NB4 (cell line): ENCODE measurements at places on chromosomes 11 and 22.

DNA sequence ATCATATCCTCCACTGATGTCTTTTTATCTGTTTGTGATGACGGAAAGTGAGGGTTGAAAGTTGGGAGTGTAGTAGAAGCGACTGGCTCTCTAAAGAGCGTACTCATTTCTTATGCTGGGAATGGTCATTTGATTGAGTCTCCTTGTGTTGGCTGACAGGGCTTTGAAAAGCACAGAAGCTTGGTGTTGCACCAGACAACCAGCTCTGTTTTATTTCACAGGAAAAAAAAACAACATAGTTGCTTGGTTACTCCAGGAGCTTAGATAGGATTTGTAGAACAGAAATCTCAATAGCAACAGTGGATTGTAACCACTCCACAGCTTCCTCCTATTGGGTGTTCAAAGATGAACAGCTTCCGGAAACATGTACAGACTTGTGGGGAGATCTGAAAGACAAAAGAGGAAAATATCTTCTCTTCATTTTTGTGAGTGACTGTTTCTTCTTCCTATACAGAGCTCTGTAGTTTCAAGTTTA, 2.7 kb downstream of the RBM14 start:
- DNase-seq: peak; percentile 60

DNA sequence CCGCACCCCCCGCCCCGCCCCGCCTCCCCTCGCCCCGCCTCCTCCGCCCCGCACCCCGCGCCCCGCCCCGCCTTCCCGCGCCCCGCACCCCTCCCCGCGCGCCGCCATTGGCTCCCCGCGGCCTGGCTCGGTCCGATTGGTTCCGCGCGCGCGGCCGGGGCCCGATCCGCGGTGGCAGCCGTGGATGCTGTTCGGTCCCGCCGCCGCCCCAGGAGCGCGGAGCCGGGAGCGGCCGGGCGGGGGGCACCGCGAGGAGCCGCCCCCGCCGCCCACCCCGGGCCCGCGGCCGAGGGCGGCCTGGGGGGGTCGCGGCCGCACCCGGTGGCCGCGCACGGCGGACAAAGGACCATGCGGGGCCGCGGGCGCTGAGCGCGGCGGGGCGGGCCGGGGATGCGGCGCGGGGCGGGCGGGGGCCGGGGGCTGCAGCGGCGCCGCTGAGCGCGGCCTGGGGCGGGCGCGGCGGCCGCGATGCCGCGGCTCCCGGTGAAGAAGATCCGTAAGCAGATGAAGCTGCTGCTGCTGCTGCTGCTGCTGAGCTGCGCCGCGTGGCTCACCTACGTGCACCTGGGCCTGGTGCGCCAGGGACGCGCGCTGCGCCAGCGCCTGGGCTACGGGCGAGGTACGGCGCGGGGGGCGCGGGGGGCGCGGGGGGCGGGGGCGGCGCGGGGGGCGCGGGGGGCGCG, at the start of gene B4GALNT4:
Gene B4GALNT4, plus strand, starts transcription at position 164 of the 683 bp plus-strand sequence. Its CDS starts 305 bp downstream, at position 469.
- no peak for DNase-seq

GRCh38 chr11:100941033-100941432, 188.6 kb downstream of the PGR start:
- DNase-seq: no peak

- no peak for DNase-seq
Observed at GRCh38 chr11:11641581-11641980, 19.8 kb upstream of the GALNT18 start.

DNA sequence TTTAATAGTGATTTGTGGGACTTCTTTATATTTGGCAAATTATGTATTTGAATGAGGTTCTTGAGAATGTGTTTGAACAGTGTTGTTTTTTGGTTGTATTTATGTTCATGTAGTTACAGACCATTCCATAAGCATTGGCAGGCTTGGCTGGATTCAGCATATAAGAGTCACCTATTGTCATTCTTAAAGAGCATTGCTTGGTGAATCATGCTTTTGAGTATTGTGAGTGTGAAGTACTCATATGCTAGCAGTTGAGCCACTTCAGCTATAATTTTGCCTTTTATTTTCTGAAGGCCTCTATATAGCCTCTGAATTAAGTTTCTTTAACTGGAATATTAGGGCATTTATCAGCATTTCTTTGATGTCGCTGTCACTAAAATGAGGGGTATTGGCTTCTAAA, 110.0 kb upstream of the GAL start:
- DNase-seq: no peak

DNA sequence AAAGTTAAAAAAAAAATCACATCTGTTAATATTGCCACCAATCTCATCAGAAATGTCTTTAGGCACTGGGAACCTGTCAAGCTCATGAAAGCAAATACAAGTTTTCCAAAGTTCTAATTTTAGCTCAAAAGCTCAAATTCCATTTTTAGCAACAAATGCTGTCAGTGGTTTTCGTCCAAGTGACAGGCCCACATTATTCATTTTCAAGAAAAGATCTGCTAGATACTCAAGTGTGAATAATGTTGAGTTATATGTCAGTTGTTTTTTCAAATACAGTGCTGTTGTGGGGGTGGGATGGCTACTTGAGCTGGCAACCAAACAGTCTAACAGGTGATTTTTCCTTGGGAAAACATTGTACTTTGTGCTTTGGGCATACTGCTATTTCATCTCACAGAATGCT, 1072.6 kb downstream of the OPCML start:
- no peak for DNase-seq

DNA sequence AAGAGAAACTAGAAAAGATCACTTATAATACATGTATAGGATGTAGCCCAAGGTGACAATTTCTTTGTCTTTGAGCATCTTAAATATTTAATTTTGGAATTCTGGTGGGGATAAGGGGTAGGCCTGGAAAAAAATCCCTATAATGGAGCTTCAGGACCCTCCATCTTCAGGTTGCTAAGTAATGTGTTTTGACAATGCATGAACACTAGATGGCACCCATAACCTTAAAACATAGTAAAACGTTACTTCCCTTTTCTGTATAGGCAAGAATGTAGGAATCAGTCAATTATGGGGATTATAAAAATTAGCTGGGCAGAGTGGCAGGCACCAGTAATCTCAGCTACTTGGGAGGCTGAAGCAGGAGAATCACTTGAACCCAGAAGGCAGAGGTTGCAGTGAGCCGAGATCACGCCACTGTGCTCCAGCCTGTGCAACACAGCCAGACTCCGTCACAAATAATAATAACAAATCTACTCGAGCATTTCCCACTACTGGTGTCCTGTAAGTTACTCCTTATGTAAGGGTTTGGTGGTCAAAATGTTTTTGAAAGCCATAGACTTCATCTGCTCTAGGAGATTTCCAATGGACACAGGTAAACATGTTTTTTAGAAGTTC, 541.9 kb upstream of the CCDC90B start:
- DNase-seq: peak; percentile 68

- no peak for DNase-seq
Observed at GRCh38 chr11:6911948-6912347, 8.9 kb upstream of the OR2D3 start.

DNA sequence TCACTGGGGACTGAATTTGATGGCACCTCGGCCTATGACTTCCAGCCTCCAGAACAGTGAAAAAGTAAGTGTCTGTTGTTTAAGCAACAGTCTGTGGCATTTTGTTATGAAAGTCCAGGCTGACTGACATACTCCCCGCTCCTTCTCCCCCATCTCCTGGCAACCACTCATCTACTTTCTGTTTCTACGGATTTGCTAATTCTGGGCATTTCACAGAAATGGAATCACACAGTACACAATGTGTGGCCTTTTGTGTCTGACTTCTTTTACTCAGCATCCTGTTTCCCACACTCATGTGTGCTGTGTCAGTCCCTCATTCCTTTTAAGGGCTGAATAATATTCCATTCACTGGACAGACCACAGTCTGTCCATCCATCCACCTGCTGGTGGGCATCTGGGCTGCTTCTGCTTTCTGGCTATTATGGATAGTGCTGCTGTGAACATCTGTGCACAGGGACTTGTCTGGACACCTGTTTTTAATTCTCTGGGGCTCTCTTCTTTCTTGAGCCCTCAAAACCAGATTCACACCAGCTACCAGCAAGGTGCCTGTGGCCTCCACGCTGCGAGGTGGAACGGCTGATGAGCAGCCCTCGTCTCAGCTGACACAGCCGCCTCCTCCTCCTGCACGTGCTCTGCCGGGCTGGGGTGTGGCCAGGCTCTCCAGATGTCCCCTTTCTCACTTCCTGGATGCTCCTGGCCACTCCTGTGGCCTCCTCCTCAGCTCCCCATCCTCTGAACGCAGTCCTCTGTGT, 333.1 kb downstream of the CTTN start:
- DNase-seq: no peak

DNA sequence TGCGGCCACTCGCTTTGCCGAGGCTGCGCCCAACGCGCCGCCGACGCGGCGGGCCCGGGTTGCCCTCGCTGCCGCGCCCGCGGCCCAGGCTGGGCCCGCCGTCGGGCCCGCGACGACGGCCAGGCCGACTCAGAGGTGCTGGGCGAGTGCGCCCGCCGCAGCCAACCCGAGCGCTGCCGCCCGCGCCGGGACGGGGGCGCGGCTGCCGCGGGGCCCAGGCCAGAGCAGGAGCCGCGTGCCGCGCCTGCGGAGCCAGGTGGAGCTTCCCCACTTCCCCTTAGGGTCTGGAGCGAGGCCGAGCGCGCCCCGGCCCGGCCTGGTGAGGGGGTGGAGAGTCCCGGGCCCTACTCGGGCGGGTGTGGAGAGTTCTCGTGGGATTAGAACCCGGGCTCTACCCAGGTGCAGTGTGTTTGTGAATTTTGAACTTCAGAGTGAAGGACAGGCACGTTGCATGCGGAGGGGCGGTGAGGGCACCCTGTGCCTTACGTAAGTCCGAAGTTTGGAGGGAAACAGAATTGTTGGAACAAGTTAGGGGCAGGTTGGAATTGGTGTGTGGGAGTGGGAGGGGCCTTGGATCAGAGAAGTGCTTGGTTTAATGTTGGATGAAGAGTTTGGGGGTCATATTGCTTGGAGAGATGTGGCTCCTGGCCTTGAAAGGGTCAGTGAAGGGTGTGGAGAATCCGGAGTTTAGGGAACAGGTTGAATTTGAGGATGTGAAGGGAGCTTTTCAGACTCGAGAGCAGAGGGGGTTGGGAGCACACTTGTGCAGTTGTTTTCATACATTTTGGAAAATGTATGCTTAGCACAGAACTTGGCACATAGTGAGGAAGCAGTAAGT, 697 bp downstream of the RNF169 start:
- peak; percentile 90 for DNase-seq

GRCh38 chr11:46290598-46291309, 13.3 kb downstream of the CREB3L1 start:
- peak; percentile 40 for DNase-seq

DNA sequence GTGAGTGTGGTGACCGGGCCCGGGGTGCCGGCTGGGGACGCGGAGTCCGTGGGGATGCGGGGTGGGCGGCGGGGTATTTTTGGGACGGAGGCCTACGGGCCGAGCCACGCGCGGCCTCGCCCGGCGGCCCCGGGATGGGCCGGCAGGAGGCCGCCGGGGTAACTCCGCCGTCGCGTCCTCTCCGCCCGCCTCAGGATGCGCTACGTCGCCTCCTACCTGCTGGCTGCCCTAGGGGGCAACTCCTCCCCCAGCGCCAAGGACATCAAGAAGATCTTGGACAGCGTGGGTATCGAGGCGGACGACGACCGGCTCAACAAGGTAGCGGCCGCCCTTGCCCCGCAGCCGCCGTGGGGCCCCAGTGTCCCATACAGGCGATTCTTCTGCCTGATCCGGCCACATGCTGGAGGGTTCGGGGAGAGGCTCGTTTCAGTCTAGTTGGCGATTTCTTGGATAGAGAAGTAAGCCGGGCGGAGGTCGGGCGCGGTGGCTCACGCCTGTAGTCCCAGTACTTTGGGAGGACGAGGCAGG, 337 bp downstream of the RPLP2 start:
- DNase-seq: no peak

DNA sequence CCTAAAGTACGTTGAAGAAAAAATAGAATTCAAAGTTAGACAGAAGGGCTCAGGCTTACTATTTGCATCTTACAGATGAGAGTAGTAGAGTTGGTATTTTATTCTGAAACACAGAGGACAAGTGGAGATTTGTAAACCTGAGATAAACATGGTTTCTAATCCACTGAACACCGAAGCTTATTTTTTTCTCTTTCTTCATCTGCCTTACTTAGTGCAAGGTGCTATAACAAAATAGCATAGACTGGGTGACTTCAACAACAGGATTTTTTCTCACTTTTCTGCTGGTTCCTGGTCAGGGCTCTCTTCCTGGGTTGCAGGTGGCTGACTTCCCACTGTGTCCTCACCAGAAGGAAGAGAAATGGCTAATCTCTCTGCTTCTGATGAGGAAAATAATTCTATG, 2.1 kb upstream of the HBG1 start:
- no peak for DNase-seq

DNA sequence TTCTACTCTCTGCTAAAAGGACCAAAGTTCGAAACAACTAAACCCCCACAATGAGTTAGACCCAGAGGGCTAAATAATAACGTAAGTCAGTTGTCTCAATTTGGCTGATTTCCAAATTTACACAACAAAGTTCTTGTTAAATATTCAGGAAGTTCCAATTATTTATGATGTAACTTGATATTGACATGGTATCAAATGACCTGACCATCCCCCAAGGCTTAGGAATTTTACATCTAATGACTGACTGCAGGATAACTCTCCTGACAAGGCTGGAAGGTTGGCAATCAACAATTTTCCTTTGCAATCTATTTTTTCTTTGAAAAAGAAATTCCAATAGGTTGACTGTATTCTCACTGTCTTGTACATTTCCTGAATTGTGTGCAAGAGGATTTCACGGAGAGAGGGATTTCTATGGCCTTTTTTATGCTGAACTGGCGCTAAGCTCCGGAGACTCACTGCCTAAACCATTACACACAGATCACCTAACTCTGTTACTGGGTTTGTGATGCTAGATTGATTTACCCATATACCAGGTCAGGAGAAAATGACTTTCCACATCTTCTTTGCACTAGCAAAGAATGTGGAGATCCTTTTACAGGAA, 9.6 kb upstream of the CDON start:
- DNase-seq: no peak

- DNase-seq: no peak
Observed at GRCh38 chr22:44988671-44989070, 21.1 kb downstream of the PHF21B start.

DNA sequence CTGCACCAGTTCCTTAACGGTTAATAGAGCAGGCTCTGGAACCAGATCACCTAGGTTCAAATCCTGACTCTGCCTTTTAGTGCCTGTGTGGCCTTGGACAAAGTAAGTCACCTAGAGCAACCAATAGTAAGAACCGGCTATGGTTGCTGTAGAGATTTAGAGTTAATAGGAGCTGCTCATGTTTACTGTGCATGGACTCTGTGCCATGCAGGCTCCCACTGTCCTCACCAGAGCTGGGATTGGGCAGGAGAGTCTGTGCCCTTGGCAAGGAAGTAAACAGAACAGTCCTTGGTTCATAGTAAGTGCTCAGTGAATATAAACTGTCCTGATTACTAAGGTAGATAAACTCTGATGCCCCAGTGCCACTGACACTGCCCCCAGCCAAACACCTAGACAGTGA, 1.4 kb upstream of the TP53I11 start:
- no peak for DNase-seq

- no peak for DNase-seq
Observed at GRCh38 chr11:46876471-46876870, 30.4 kb upstream of the CKAP5 start.

GRCh38 chr11:93605642-93606041, 55.8 kb upstream of the CEP295 start:
- no peak for DNase-seq
